ENCODE measurements at places on chromosomes 2 and 18. TPM values are rescaled to one million over a fixed set of nuclear protein-coding genes. Genes with fewer than 3 reads are reported as not detected.
A peak's percentile ranks its signal among the peaks of the same experiment; 100 is the strongest.

The PPP4R3B gene
- total RNA-seq = 41.4 TPM

The IL36G gene
- total RNA-seq = 0.32 TPM

The SNRPD1 gene
- 136 TPM for total RNA-seq

The NPPC gene
- 0.98 TPM for total RNA-seq

The TEKT4 gene
- not detected for total RNA-seq

The SLC38A11 gene
- total RNA-seq = not detected

The QPCT gene
- 19.5 TPM for total RNA-seq

The UPP2 gene
- not detected for total RNA-seq

The PSTPIP2 gene
- total RNA-seq = 2.5 TPM

The CROCC2 gene
- not detected for total RNA-seq

The AQP12B gene
- total RNA-seq = not detected

The KCNK3 gene
- total RNA-seq = 0.30 TPM

The FSHR gene
- not detected for total RNA-seq

The CYB5A gene
- 170 TPM for total RNA-seq

The GCG gene
- total RNA-seq = 0.14 TPM

The SP5 gene
- total RNA-seq = 7.0 TPM

DNA sequence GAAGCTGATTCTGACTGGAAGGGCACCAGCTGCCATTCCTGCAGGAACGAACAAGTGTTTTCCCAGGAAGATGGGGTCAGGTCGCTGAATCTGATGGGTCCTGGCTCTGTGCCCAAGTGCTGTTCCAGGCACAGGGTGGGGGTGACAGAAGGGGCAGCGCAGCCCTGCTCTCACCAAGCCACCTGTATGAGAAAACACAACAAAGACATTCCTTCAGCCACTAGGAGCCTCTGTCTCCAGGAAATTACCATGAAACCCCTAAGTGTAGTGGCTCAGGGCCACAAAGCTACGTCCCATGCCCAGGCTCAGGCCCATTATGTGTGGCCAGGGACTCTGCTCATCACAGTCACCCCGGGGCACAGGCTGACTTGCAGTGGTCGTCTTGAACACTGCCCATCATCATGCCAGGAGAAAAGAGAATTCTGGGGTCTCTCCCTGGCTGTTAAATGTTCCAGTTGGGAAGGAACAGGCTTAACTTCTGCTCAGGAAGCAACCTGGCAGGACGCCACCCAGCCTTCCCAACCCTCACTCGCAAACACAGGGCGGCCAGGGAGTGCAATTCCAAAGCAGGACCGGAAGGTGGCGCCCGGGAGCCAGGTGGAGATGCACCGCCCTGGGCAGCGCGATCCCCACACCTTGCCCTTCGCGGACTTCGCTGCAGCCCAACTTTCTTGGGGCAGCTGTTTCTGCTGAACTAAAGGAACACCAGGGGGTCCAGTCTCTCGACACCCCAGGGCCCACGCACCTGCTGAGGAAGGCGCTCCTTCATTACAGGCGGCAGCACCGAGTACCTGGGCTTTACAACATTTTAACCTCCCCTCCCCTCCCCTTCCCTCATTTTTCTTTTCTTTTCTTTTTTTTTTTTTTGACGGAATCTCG lies 11.0 kb upstream of the SFTPB start:
- peak; percentile 92 for DNase-seq

GRCh38 chr2:54656863-54657262 lies 66.6 kb upstream of the EML6 start:
- DNase-seq = no peak

- no peak for DNase-seq
Measured at GRCh38 chr2:168632709-168633121, 169.7 kb upstream of the NOSTRIN start.

- DNase-seq = no peak
Measured at GRCh38 chr2:56100791-56101312, 82.9 kb upstream of the CCDC85A start.

DNA sequence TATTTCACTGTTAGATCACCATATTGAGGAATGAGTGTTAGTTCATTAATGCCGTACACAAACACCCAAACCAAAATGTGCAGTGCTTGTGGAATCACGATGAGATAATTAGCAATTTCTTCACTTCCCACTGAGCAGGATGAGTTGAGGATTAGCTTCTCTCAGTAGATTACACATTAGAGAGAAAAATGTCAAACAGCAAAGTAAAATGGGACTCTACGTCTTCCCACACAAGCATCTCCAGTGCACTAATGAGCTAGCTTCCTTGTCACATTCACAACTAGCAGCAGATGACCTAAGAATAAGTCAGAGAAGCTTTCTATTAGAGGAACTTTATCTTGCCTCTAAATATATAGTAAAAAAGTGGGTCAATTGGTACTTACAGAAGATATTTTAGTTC lies 926.9 kb downstream of the TSN start:
- DNase-seq = no peak

GRCh38 chr2:239696559-239697207 lies 295.9 kb upstream of the HDAC4 start:
- DNase-seq = no peak

DNA sequence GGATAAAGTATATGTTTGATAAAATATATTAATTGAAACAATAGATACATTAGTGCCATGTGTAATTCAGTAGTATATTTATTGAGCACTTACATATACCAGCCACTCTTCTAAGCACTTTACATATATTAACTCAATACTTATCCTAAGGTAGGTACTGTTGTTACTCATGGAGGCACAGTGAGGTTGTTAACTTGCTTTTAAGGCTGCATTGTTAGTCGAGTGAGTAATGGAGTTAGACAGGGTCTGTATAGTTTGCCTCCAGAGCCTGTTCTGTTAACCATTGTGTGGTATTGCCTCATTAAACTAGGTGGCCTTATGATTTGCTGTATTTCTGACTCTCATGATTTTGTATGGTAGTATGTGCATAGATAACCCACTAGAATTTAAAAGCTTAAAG lies 44.2 kb downstream of the LCLAT1 start:
- no peak for DNase-seq

GRCh38 chr2:167198009-167198408 lies 309.7 kb downstream of the XIRP2 start:
- no peak for DNase-seq

- DNase-seq = no peak
Measured at GRCh38 chr2:179036353-179036905, 13.5 kb downstream of the CCDC141 start.

DNA sequence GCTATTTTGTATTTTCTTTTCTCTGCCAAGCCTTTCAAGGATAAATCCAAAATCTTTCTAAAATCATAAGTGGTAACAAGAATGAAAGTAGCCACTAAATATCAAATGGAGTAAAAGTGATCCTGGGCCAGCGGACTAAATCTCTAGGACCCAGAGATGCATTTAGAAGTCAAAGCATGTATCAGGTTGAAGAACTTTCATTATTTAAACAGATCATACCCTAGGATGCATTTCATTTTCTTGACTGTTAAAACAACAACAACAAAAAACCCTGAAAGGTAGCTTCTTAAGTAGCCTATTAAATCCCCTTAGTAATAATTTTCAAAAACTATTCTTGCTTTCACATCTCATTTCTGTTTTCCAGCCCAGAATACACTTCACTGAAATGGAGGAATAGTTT lies 4.8 kb upstream of the POU3F3 start:
- no peak for DNase-seq

- DNase-seq = no peak
Measured at GRCh38 chr2:196651387-196652094, 12.0 kb downstream of the CCDC150 start.

DNA sequence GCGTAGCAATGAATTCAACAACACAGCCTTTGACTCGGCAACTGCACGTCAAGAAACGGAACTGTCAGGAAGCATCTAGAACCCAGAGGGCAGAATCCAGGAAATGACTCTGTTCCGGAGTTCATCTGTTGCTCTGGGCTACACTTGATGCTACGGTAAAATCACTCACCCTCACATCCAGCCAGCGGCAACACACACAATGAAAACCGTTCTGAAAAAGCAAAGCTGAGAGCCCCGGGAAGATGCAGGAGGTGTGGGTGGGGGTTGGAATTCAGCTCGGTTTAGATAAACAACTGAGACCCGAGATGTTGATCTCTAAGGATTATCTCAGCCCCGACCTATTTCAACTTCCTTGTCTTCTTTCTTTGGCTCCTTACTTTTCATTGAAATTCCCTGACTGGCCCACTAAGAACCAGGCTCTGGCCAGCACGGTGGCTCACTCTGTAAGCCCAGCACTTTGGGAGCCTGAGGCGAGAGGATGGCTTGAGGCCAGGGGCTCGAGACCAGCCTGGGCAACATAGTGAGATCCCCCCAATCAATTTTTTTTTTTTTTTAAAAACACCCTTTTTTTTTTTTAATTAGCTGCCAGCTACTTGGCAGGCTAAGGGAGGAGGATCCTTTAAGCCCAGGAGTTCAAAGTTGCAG lies 13.3 kb upstream of the RAB17 start:
- no peak for DNase-seq

DNA sequence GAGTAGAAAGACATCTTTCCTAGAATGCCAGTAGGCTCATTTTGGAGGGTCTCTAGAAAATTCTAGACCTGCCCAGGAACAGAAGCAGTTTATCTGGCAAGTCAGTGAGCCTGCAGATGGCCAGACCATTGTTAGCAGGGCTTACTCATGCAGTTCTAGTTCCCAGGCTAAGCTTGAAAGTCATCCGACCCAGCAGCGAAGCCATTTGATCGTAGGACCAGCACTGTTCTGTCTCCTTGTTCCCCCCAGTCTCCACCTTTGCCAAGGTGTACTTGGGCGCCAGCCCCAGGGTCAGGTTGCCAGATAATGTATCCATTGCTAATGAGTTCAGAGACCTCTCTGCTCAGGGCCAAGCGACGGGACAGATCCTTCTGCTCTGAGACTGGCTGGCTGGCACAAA lies 70.1 kb downstream of the EPAS1 start:
- no peak for DNase-seq

- DNase-seq = no peak
Measured at GRCh38 chr2:11865378-11865777, 118.9 kb downstream of the LPIN1 start.

DNA sequence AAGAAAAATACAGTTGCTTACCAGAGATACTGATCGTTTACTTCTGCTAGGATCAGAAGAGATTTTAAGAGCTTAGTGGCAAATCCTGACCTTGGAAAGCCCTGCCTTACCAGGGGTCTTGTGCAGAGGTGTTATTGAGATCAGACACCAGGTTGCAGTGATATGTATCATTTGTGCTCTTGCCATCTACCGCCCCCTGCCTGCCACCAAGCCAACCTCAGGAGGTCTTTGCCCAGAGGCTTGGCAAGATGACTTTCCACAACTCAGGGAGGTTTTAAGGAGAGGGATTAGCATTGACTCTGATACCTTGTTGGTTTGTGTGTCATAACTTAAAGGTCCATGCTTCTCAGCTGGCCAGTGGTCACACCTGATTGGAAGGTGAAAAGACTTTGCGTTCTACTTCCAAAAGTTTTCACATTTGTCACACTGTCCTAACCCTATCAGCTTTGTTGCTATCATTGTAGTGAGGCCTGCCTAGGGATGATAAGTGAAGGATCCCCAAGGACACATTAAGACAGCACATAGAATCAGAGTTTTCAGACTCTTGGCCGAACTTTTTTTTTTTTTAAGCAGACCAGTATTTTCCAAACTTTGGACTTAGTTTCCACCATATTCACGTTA lies 46.2 kb upstream of the MGAT5 start:
- peak; percentile 66 for DNase-seq

DNA sequence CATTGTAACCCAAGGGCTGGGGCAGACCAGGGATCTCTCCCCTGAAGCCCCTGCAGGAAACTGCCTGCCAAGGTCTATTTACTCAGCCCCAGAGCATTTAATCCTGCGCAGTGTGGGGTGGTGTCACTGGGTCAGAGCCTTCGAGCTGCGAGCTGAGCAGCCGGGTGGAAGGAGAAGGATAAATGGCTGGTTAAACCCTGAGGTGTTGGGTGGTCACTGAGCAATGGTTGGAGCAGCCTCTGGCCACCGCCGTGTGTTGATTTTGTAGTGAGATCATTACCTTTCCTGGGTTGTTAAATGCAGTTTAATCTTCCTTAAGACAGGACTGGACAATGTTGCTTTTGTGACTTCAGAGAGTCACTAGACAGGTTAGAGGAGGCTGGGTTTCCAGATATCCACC lies 98.1 kb downstream of the SETBP1 start:
- no peak for DNase-seq

DNA sequence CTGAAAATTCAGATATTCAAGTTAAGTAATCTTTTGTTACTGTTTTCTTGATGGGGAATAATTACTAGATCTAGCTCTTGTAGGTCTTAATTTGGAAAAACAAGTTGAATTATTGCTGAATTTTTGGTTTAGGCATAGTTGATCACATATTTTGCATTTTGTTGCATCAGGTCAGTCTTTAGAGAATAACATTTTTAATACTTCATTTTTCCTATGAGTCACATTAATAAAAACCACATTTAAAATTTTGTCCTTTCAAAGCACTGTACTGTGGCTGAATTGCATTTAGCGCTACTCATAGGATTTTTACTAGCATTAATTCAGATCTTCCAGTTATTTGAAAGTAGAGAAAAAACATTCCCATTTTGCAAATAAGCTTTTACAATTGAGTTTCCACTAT lies 23.2 kb downstream of the MAP4K4 start:
- no peak for DNase-seq

DNA sequence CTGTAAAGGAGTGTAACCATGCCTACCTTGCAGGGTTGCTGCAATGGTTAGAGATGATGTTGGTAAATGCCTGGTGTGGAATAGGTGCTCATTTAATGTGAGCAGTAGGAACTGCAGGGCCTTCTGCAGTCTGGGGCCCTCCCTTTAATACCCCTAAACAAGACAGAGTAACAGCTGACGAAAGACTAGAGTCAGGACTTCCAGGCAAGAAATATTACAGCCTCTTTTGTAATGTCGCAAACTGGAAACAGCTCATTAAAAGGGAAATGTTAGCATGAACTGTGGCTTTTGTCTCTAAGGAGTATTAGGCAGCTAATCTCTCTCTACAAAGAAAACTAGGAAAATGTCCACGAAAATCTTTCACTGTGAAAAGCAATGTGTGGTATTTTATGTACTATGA lies 26.0 kb downstream of the MARCO start:
- DNase-seq = no peak

DNA sequence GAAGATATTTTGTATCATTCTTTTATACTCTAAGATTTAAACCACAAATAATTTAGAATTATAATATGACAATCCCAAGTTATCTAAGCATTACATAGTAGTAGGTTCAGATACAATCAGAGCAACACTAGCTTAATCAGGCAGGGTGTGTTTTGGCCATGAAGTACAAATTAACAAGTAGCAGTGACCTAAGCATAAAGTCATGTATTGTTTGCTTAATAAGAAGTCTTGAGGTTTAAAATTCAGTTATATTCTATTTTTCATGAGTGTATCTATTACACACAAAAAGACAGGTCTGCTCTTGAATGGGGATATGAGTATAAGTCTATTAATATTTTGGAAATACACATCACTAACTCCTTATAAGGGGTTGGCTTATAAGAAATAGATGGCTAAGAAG lies 39.9 kb downstream of the DYNAP start:
- no peak for DNase-seq

- DNase-seq = no peak
Measured at GRCh38 chr2:100418406-100418962, 1.0 kb upstream of the CHST10 start.

DNA sequence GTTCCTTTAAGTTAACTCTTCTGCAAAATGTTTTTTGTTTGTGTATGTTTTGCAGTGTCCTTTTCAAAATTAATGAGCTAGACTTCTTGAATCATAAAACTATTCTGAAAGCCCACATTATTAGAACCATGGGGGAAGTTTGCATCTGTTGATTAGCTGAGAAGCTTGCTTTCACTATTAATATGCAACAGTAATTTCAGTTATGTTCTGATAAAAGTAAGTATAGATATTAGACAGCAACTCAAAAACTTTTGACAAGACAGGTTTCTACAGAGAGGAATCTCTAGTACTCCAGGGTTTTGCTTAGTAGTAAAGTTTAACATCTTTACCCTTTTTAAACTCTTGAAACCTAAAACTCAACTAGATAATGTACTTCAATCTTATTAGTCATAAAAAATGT lies 147.8 kb downstream of the UBE2E3 start:
- no peak for DNase-seq

Data from WTC11 (cell line).